ENCODE measurements at places on chromosomes 1 and 21.
A peak's percentile ranks its signal among the peaks of the same experiment; 100 is the strongest.

GRCh38 chr1:243270097-243270864 is 14.4 kb downstream of the SDCCAG8 start:
- no peak for DNase-seq

GRCh38 chr1:231021540-231022031 is 18.5 kb downstream of the FAM89A start:
- no peak for DNase-seq

- no peak for DNase-seq
Measured at GRCh38 chr1:62452951-62453350, 16.1 kb downstream of the USP1 start.

GRCh38 chr1:152582647-152583046 is 2.3 kb upstream of the LCE3D start:
- no peak for DNase-seq

DNA sequence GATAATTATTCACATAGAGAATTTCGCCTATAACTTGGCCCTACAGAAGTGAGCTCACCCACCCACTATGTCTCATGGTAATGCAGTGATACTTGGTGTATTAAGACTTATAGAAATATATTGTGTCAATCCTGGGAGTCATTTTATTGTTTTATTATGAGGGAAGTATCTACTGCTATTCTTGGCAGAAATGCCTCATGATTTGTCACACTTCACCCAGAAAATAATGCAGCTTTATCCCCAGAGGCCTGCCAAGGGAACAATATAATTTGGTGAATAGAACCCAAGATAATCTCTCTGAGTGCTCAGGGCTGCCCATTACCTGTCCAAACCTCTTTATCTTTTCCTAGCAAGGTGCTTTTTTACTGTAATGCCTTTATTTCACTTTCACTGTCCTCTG is 98.0 kb downstream of the ZP4 start:
- no peak for DNase-seq

DNA sequence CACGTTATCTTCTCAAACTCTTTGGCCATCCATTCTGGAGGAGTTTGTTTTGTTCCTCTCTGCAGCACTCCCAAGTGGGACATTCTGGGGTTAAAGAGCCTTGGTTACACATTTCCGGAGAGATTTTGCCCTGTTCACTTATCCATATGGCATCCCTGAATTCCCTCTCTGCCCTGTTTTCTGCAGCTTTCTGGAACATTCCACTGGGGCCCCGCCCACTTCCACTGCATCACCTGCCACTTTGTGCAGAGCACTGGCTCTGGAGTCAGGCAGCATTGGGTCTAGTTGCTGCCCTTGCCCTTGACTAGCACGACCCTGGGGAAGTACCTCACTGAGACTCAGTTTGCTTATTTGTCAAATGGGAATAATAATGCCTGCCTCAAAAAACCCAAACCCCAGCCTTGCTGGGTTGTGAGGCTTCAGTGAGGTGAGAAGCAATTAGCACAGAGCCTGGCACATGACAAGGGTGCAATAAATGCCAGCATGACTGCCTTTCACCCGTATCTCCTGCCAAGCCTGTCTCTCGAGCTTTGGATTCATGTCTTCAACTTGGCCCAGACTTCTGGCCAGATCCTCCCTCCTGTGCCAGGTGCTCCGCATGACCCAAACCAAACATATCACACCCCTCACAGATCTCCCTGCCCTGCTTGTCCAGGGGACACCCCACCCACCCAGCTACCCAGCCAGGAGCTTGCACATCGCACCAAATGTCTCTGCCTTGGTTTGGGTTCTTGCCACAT is 38.3 kb downstream of the IL6R start:
- DNase-seq: no peak

- peak; percentile 68 for DNase-seq
Measured at GRCh38 chr1:89454845-89455521, 69.6 kb upstream of the LRRC8B start.

- no peak for DNase-seq
Measured at GRCh38 chr1:30366911-30367310, 356.5 kb downstream of the MATN1 start.

DNA sequence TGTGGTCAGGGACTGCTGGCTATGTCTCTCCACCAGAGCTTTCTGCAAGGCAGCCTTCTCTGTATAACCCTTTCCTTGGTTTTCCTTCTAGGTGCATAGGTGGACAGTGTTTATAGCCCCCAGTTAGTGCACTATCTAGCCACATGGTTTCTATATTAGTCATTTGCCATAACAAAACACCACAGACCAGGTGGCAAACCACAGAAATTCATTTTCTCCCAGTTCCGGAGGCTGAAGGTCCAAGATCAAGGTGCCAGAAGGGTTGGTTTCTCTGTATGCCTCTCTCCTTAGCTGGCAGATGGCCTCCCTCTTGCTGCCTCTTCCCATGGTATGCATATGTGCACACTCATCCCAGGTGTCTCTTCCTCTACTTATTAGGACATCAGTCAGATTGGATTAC is 106.4 kb downstream of the KAZN start:
- DNase-seq: no peak

GRCh38 chr1:77282866-77283539 is 1.2 kb downstream of the AK5 start:
- peak; percentile 37 for DNase-seq

Data from CD4-positive, alpha-beta T cell treated with Interleukin-17A for 4 hours (primary cell).